ENCODE measurements at places on chromosomes 6 and 20.

GRCh38 chr6:38387971-38388370 is 251.8 kb downstream of the BTBD9 start:
- DNase-seq = no peak

GRCh38 chr6:163148451-163149278 is 265.9 kb upstream of the QKI start:
- no peak for DNase-seq

DNA sequence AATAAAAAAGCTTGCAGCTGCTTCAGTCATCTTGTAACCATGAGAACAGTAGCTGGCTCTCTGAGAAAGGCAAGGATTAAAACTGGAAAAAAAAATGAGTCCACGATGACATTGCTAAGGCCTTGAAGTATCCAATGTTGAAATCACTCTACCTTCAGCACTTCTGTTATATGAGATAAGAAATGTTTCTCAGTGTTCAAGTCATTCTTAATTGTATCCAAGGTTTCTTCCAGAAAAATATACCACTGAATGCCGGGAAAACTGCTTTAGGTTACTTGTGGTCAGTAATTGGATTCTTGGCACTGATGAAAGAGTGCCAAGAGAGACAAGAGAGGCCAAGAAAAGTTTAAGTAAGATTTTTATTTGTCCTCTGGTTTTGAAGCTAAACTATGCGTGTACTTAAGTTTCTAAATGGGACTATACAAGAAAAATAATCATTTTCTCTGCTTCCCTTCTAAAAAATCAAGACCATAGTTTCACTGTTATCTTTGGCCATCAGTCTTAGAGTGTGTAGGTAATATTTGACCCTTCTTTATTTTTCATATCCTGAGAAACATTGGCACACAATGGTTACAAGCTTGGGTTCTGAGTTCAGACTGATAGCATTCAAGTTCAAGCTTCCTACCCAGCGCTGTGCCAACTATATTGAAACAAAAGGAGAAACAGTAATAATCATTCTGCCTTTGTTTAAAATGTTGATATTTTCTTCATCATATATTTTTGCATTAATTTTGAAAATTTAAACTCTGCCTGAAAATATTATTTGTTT is 84.6 kb downstream of the TRDN start:
- no peak for DNase-seq

GRCh38 chr6:1580109-1580508 is 29.6 kb upstream of the FOXC1 start:
- DNase-seq = no peak

GRCh38 chr6:136051140-136051775 is 198.9 kb downstream of the MTFR2 start:
- DNase-seq = no peak

- no peak for DNase-seq
These were observed 28.0 kb upstream of the CEP85L start for GRCh38 chr6:118679327-118679901.

DNA sequence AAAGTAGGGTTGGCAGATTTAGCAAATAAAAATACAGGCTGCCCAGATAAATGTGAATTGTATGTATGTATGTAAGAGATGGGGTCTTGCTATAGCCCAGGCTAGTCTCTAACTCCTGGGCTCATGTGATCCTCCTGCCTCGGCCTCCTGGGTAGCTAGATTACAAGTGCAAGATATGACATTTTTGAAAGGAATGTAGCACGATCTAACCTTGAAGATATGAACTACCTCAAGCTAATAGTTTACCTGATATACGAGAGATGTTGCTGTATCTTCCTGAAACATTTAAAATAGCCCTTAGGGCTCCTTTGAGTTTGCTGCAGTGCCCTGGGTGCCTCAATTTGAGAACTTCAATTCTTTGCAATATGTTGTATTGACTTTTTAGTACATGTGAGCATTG is 42.1 kb downstream of the AFG1L start:
- no peak for DNase-seq

DNA sequence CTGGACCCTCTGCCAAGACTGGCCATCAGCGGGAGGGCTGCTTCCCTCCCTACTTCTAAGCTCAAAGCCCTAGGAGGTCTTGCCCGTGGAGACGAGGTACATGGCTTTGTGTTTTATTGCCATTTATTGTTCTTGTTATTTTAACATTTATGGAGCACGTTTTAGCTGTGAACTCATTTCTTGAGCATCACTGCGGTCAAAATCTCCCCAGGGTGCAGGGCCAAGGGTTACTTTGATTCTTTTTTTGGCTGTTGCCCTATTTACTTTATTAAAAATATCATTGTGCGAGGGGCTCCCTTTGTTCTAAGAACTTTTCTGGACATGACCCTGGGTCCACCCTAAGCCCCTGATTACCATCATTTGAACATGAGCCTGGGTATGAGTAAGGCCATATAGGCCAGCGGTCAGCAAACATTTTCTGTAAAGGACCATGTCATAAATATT is 51.6 kb downstream of the EYA2 start:
- DNase-seq = no peak

DNA sequence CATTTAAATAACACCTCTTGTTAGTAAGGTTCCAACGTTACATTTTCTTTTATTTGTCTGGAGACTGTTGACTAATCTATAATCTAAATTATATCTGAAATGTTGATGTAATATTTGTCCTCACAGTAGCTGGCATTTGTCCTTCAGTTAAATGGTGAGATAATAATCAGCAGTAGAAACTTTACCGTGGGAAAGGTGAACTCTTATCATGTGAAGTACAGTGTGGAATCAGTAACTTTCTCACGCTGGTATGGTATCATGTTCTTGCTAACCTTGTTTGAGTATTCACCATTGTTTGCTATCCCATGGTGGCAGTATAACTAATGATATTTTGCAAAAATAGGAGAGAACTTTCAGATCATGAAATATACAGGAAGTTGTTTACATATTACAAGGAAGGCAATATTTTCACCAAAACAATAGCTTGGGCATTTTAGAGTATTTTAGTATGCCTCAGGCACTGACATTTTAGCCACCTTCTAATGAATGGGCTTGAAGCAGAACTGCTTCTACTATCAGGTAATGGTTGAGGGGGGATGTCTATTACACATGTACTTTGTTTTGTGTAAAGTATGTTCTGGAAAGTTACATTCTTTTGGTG is 4.8 kb downstream of the GMNN start:
- DNase-seq = peak; percentile 22

GRCh38 chr20:9402141-9402540 is 112.2 kb upstream of the LAMP5 start:
- no peak for DNase-seq

- peak; percentile 31 for DNase-seq
These were observed 26.1 kb upstream of the TINAG start for GRCh38 chr6:54282186-54282585.

GRCh38 chr6:151784441-151785214 is 22.9 kb upstream of the ESR1 start:
- DNase-seq = no peak

DNA sequence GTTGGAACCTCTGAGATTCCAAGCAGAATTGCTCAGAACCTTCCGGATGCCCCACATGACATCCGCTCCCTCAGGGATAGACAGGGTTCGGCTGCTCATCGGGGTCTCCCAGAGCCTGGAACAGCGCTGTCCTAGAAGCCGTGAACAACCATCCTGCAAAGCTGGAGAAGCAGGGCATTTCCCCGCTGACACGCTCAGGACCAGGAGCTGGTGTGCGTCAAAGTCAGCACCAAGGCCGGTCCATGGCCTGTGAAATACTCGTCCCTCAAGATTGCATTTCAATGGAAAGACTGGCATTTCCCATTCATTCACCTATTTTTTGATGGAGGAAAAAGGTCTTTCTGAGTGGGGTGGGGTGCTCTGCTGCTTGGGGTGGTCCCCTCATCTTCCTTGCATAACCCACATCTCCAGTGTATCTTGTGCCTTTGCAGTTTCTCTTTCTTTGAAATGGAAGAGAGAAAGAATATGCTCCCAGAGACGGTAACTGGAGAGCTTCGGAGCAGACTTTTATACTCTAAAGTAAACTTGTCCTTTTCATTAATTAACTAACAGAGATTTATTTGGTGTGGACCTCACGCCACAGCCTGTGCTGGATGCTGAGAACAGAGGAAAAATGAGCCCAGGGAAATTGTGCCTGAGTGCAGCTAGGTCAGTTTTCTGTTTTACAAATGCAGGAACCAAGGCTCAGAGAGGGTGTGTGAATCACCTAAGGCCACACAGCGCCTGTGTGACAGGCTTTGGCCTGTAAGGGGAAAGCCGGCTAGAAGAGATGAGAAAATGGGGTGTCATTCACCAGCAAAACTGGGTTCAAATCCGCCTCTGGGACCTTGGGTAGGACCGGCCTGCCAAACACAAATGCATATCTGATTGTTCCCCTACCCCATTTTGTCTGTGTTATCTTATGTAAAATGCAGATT is 52.4 kb downstream of the RBM38 start:
- no peak for DNase-seq

DNA sequence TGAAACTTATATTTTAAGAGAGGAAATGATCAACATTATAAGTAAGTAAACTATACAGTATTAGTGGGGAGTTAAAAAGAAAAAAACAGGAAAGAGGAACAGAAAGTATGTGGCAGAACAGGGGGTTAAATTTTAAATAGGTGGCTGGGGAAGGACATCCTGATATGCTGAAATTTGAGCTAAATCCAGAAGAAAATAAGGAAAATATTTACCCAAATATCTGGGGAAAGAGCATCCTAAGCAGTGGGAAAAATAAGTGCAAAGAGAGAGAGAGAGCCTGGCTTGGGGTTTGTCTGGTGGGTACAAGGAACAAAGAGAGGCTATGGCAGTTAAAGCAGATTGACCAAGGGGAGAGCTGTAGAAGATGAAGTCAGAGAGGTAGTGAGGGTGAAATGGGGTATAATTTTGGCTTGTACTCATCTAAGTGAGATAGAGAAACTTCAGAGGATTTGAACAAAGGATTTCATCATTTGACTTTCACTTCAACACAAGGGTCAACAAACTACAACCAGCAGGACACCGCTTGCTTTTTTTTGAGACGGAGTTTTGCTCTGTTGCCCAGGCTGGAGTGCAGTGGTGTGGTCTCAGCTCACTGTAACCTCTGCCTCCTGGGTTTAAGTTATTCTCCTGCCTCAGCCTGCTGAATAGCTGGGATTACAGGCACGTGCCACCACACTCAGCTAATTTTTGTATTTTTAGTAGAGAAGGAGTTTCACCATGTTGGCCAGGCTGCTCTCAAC is 328.4 kb upstream of the CNR1 start:
- DNase-seq = no peak

GRCh38 chr20:34705008-34705396 is 858 bp downstream of the TP53INP2 start:
- DNase-seq = peak; percentile 20
